HFF-Myc (cell line): ENCODE measurements at places on chromosomes 16 and 17.

DNA sequence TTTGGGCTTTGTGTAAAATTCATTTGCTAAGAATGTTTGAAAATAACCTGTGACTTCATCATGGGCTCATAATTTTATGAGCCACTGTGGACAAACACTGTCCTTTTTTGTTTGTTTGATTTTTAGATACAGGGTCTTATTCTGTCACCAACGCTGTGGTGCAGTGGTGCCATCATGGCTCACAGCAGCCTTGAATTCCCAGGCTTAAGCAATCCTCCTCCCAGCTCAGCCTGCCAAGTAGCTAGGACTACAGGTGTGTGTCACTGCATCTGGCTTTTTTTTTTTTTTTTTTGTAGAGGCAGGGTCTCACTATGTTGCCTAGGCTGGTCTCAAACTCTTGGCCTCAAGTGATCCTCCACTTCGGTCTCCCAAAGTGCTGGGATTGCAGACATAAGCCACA is 8.3 kb downstream of the TEX2 start:
- no peak for DNase-seq

- no peak for DNase-seq
Measured at GRCh38 chr16:11602321-11602720, 15.6 kb upstream of the LITAF start.

- DNase-seq: no peak
Measured at GRCh38 chr16:19225651-19226050, 57.6 kb downstream of the SYT17 start.

DNA sequence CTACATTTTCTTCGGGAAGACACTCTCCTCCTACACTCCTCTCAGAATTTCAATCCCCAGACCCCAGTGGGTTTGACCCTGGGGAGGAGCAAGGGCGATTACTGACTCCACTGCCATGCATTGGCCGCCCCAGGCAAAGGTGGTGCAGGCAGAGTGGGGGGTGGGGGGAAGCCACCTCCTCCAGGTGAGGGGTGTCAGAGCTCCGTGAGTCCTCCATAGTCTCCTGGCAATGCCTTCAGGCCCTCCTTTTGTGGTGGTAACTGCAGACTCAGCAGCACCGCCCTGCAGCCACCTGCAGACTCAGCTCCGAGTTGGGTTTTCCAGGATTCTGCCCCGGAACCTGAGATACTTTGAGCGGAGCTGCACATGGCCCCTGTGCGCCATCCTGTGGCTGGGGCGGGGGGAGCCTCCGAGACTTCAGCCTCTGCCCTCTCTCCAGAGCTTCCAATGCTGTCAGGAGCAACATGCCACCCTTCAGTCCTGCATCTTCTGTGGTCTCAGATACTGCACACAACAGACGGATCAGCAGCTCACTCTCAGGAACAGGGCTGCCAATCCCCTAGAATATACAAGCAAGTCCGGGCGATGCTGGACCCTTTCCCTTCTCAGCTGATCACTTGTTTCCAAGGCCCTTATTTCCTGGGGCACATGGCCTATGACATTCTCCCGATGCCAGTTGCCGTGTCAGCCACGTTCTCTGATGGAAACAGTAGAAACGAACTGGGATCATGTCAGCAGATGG is 2.4 kb upstream of the SLC47A2 start:
- DNase-seq: no peak

DNA sequence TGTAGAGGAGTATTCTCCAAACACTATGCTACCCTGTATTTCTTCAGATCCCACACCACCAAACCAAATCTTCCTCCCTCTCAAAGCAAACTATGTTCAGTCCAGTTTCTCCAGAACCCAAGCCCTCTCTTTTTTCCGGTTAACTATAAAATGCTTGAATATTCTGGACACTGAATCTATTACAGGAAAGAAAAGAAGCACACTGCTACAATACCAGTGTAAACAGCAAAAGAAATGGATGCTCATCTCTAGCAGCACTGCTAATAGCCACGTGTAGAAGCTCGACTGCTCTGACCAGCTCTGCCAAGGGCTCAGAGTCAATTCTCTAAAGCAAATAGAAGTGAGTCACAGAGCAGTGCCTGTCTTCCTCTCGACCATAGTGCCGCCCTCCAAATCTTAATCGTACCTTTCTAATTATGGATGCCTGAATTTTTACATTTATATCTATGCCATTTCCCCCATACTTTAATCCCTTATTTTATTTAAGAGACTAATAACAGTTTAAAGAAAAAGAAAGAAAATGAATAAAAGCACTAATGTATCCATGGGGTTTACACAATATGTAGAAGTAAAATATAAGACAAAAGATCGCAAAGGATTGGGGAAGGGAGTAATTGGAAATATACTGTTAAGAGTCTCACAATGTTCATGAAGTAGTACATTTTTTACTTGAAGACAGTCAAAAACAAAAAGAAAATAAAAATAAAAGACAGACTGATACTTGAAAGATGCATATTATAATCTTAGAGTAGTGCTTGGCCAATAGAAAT is 154.5 kb downstream of the PARN start:
- DNase-seq: no peak
